ENCODE measurements at places on chromosomes 6 and 20.

GRCh38 chr20:58640446-58640845 is 10.6 kb upstream of the STX16 start:
- DNase-seq: no peak

GRCh38 chr6:154292855-154293519 is 63.6 kb downstream of the IPCEF1 start:
- no peak for DNase-seq

DNA sequence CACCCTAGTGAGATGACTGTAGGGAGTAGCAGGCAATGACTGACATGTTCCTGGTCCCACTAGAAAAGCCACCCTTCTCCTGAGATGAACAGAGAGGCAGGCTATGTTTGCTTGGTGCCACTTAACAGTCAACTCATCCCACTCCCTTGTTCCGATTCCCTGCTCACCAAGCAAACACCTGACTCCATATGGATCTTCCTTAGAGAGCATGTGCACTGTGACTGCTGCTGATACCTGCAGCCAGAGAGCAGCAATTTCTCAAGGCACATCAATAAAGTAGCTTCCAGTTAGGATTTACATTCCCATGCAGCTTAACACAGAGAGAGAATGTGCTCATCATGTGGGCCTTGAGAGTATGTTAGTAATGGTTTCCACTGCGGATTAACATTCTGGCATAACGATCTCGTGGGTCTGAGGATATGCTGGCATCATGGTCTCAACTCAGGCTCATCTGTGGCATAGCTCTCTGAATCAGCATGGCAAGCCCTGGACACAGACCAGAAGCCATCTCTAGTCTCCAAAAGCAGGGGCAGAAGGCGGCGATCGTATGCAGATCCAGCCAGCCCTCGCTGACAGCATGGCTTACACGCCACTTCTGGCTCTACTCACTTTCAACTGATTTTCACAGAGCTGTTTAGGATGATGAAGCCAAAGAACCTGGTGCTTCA is 43.9 kb downstream of the ATXN1 start:
- no peak for DNase-seq

- no peak for DNase-seq
These were observed 222.1 kb downstream of the TMEM200A start for GRCh38 chr6:130587778-130588520.

- no peak for DNase-seq
These were observed 77.1 kb downstream of the NINL start for GRCh38 chr20:25508083-25508770.

- DNase-seq: no peak
These were observed 12.1 kb downstream of the ZDHHC14 start for GRCh38 chr6:157392927-157393668.

- DNase-seq: no peak
These were observed 122.9 kb downstream of the RNF144B start for GRCh38 chr6:18509871-18510643.

Data from stimulated activated CD8-positive, alpha-beta memory T cell treated with anti-CD3 and anti-CD28 coated beads, Interleukin-12 subunit alpha, Interleukin-12 subunit beta, amount 100 ng/mL, for 4 hours (primary cell).